ENCODE measurements at places on chromosomes 4 and X. TPM values are rescaled to one million over a fixed set of nuclear protein-coding genes. Genes with fewer than 3 reads are reported as not detected.

The PAGE2 gene
- not detected for total RNA-seq

The PYURF gene
- total RNA-seq = 78.1 TPM

The TRIM61 gene
- total RNA-seq = not detected

The ZFP42 gene
- 0.34 TPM for total RNA-seq

The THAP9 gene
- total RNA-seq = 7.8 TPM

The CHRNA9 gene
- total RNA-seq = not detected

- no peak for DNase-seq
Measured at GRCh38 chr4:41580007-41580406, 42.0 kb downstream of the LIMCH1 start.

GRCh38 chr4:67909905-67910584 is 26.2 kb upstream of the TMPRSS11D start:
- peak; percentile 50 for DNase-seq

- DNase-seq = no peak
Measured at GRCh38 chr4:69910016-69910782, 20.7 kb upstream of the CSN1S1 start.

DNA sequence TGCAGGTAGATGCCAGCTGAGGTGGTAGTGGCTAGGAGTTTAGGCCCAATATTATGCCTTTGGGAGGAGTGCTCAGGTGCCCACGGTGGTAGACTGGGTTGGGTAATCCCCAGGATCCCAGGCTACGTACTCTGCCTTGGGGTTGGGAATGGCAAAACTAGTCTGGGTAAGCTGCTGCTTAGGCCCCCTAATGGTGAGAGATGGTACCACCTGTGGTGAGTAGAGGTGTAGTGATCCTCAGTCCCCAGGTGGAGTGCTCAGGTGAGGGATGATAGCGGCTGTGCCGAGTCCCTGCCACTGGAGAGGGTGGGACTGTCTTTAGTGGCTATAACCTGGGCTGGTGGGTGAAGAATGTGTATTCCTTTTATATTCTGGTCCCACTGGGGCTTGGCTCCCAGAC is 75.2 kb downstream of the IL1RAPL2 start:
- no peak for DNase-seq

- DNase-seq = no peak
Measured at GRCh38 chr4:145934434-145935047, 4.1 kb downstream of the ZNF827 start.

- DNase-seq = no peak
Measured at GRCh38 chr4:4385729-4386295, 1.1 kb upstream of the NSG1 start.

DNA sequence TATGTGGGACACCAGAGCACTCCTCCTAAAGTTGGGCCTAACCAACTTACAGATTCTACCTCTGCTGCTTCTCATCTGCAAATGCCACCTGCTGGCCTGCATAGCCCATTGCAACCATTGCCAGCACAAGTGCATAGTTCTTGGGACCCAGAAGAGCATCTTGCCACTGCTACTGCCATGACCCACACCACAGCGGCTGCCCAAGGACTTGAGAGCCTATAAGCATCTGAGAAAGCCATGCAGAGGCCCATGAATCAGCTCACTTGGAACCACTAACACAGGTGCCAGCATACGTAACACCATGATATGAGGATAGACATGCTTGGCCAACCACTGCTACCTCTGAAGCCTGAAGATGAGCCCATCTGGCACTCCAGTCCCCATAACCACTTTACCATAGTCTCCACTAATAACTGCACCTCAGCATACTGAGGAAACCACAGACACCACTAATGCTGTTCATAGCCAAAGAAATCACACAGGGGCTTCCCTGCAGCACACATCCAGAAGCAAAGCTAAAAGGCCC is 258.1 kb upstream of the AGTR2 start:
- DNase-seq = no peak
